ENCODE measurements at places on chromosomes 12 and 14.

DNA sequence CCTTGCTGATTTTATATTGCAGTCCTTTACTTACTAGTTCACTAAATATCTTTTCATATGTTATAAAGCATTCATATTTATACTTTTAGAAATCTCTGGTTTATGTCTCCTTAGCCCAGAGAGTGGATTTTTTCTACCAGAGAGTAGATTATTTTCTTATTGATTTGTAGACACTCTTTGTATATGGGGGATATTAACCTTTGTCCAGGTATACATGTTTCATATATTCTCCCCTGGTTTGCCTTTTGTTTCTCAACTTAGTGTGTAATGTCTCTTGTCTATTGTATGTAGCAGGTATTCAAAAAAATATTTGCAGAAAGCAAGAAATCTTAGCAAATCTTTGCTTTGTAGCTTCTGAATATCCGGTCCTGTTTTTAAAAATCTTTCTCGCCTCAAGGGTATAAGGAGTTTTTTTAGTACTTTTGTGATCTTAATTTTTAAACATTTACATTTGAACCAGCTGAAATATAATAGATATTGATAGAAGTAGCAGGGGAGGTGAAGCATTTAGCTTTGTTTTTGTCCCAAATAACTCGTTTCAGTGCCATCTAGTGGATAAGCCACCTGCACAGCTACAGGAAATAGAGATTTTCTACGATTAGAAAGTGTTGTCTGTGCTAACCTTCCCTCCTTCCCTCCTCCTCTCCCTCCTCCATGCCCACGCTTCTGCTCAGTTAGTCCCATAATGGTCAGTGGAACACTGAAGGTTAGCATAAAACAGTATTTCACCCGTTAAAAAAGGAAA lies 97.0 kb downstream of the PHETA1 start:
- DNase-seq, result no peak

DNA sequence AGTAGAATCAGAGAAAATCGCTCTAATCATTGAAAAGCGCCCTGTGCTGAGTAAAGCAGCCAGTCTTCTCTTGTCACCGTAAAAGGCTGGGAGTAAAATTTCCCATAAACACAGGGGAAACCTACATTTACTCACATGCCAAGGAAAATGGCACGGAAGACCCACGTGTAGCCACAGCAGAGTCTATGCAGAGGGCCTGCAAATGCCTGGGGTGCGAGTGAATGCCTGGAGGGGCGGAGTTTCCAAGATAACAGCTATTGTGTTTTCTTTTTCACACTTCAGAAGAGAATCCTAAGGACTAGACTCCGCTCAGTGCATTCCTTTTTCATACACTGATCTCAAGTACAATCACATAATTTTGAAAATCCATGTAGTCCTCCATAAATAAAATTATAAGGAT lies 159.9 kb upstream of the FOXN3 start:
- DNase-seq, result no peak

- DNase-seq, result no peak
Measured at GRCh38 chr14:36773558-36773957, 111.9 kb downstream of the PAX9 start.

- no peak for DNase-seq
Measured at GRCh38 chr12:64145226-64145625, 76.9 kb downstream of the KICS2 start.

- peak; percentile 81 for DNase-seq
Measured at GRCh38 chr14:95518045-95518751, 1.7 kb upstream of the SYNE3 start.

DNA sequence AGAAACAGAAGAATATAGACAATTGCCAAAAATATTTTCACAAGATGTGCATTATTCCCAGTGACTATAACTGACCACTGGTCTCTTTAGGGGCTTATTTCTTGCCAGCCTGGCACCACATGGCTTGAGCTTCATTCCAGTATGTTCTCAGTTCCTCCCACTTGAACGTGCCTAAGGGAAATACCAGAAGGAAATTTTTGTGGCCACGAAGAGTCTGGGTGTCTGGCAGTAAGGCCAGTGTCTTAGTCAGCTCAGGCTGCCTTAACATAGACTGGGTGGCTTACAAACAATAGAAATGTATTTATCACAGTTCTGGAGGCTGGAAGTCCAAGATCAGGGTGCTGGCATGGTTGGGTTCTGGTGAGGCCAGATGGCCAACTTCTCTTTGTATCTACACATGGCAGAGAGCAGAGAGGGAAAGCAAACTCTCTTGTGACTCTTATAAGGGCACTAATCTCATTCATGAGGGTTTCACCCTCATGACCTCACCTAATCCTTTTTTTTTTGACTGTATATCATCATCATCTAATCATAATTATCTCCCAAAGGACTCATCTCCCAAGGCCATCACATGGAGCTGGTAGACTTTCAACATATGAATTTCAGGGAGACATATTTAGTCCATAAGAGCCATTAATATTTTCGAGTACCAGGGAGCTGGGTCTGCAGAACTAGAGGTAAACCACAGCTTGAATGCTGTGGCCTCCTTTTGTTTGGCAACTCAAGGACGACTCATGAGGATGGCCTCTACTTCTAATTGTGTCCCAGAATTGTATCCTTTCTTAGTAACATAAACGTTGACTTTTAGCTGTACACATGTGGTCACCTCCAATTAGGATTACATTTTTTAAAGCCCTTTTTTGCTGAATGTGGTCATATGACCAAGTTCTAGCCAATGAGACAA lies 5.1 kb upstream of the SMOC1 start:
- no peak for DNase-seq

- no peak for DNase-seq
Measured at GRCh38 chr14:52833891-52834290, 42.5 kb upstream of the GNPNAT1 start.

DNA sequence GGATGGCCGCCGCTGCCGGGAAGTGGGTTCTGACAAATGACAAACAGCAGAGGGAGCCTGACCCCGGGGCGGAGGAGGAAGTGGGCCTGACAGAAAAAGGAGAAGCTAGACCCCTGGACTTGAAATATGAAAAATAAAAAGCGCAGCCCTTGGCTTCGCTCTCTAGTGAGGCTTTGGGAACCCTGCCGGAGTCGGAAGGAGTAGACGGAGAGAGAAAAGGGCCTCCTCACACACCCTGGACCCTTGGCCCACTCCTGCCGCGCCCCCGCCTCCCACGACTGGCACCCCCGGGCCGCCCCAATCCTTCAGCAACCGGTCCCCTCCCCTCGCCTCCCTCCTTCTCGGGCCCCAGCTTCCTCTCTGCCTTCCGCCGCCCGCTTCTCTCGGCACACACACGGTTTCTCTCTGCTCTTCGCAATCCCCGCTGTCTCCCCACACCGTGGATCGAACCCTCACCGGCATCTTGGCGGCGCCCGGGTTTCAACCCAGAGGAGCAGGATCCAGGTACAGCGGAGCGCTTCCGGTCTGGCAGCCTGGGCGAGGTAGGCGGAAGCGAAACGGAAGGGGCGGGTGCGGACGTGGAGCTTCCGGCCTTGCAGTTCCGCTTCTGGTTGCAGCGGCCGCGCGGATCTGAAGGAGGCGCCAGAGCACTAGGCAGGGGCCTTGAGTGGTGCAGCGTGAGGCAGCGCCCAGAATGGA lies at the start of gene ARPC3:
Gene ARPC3 (minus strand): TSS at position 539 of the 699 bp plus-strand sequence. CDS start 77 bp downstream, at position 462.
- DNase-seq, result peak; percentile 91

DNA sequence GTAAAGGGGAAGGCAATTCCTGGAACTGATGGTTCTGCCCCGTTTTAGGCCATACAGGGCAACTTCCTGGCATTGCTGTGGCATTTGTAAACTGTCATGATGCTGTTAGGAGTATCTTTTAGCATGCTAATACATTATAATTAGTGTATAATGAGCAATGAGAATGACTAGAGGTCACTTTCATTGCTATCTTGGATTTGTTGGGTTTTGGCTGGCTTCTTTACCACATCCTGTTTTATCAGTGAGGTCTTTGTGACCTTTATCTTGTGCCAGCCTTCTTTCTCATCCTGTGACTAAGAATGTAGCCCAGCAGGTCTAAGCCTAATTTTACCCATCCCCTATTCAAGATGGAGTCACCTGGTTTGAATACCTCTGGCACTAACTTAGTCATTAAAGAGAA lies 51.2 kb downstream of the TESPA1 start:
- DNase-seq, result no peak

DNA sequence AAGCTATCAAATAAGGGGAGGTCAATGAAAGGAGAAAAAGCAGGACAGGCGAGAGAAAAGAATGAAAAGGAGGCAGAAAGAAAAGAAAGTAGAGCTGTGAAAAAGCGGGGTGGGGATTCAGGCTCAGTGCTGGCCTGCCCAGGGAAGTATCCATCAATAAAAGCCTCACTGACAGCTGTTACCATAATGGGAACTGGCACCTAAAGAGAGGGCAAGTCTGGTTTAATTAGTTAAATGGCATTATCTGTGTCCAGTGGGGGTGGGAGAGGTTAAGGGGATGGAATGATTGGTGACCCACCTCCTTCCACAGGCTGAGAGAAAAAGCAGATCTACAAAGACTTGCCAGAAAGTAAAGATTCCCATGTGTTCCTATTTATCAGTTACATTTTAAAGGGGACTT lies 7.4 kb downstream of the SALL2 start:
- DNase-seq, result no peak

- peak; percentile 56 for DNase-seq
Measured at GRCh38 chr14:31419967-31420318, 407 bp downstream of the HEATR5A start.

DNA sequence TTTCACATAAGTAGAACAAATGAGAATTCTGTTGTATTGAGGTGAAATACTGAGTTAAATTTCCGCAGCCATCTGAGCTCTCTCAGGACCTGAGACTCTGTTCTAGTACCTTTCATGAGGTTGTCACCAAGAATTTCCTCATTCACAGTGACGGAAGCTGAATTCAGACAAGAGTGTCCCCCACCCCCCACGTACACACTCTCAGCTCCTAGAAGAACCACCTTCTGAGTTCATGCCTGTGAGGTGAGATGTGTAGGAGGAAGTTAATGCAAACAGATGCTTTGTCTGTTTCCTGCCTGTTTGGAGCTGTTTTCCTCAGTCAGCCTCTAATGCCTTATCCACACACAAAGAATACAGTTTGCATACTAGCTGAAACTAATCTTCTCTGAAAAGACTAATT lies 18.2 kb downstream of the BICDL1 start:
- DNase-seq, result no peak
